Hypothalamus (tissue), 51 donors: ENCODE measurements at places on chromosomes 6 and 20.

- no peak for DNase-seq
These were observed 36.7 kb downstream of the EBF4 start for GRCh38 chr20:2729251-2729713.

- DNase-seq = no peak
These were observed 7.0 kb upstream of the RWDD1 start for GRCh38 chr6:116564311-116564710.

DNA sequence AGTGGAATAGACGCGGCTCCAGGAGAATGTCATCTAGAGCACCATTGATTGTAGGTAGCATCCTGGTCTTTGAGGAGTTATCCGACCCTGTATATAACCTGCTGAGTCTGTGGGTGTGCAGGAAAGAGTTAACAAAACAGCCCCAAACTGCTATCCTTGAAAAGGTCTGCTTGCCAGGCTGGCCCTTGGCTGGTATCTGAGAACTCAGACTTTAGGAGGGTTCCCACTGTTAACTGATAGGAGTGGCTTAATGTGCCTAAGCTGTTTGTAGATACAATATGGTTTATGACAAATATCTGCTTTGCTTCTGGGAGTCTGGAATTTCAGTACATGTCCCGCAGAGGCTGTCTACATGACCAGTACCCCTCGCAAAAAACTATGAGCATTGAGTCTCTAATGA is 27.6 kb upstream of the MCUR1 start:
- no peak for DNase-seq

- no peak for DNase-seq
These were observed 180.4 kb upstream of the FOXQ1 start for GRCh38 chr6:1131285-1132079.

GRCh38 chr6:14232889-14233288 is 115.3 kb downstream of the CD83 start:
- no peak for DNase-seq

DNA sequence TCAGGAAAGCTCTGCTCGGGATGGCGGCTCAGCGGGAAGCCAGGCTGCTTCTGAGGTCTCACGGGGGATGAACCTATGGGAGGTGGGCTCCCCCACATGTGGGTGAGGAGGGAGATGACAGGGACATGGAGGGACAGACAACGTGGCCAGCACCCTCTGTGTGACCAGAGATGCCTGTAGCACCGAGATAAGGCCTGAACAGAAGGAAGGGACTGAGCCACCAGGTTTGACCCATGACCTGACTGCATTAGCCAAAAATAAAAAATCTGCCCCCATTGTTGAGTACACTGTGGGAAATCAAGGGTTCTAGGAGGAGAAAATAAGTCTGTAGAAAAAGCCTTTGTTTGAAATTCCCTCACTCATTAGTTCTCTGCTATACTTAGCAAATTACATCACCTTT is 105.7 kb downstream of the RNASET2 start:
- DNase-seq = no peak

- no peak for DNase-seq
These were observed 113.6 kb upstream of the SLC22A16 start for GRCh38 chr6:110589865-110590513.

DNA sequence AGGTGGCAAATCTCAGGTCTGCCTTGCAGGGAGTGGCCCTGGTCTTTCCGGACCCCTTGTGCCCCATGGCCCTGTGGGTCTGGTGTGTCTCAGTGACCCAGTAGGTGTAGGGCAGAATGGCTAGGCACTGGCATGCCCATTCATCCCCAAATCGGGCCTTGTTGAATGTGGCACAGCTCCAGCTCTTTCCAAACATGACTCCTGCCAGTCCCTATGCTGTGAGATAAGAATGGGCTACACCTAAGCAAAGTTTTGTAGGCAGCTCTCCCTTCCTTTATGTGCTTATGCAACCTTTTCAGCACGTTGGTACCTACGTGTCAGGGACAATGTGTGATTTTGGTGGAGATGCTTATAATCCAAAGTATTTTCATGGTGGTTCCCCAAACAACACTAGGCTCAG is 33.9 kb downstream of the FOXO3 start:
- DNase-seq = no peak

GRCh38 chr20:8132484-8133309 is 631 bp downstream of the PLCB1 start:
- peak; percentile 23 for DNase-seq

DNA sequence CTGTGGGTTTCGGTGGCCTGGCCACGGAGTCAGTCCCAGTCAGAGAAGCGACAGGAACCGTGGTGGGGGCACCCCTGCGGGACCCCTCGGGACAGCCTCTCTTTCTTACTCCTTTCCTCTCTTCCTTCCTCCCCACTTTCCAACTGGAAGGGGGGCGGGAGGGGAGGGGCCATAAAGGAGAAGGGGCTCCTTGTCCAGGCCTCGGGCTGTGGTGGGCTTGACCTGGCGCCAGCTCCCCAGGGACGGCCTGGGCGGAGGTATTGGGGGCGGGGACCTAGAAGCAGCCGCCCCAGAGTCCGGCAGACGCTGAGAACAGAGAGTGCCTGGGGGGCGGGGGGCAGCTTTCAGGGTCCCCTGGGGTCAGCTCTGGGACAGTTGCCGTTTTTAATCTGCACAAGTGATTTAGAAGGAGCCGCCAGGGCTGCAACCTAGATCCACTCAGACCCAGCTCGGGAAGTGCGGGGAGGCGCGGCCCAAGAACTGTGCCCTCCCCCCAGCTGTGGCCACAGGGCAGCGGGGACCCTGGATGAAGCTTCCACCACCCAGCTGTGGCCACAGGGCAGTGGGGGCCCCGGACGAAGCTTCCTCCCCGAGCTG is 6.4 kb upstream of the ABHD16B start:
- DNase-seq = no peak

GRCh38 chr20:25389401-25389857 is 1.2 kb downstream of the ABHD12 start:
- peak; percentile 43 for DNase-seq

DNA sequence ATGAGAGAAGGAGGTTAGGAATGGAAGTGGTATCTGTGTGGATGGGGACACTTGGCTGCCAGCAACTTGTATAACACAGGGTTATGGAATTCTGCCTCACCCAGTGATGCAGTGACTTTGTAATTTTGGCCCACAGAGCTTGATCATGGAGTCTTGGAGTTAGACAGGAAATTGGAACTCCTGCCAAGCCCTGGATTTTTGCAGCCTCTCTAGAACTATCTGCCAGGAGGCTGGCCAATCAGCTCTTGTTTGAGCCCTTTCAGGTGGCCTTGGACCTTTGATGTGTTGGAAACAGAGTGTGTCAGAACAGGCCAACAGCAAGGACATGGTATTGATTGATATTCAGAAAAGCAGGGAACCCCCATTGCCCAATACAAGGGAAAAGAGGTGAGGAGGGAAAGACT is 157.7 kb upstream of the GGTLC1 start:
- DNase-seq = no peak

DNA sequence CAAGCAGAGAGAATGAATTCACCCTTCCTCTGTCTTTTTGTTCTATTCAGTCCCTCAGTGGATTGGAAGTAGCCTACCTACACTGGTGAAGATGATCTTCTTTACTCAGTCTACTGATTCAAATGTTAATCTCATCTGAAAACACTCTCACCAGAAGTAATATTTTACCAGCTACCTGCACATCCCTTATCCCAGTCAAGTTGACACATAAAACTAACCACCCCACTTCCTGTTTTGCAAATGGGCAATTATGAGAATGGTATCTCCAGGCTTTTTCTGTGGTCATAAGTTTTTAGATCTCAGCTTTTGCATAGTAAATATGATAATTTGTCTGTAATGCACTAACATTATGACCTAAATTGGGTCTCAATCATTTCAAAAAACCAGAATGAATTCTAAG is 228.8 kb upstream of the ECI2 start:
- no peak for DNase-seq

GRCh38 chr6:151862461-151862860 is 55.0 kb downstream of the ESR1 start:
- no peak for DNase-seq

DNA sequence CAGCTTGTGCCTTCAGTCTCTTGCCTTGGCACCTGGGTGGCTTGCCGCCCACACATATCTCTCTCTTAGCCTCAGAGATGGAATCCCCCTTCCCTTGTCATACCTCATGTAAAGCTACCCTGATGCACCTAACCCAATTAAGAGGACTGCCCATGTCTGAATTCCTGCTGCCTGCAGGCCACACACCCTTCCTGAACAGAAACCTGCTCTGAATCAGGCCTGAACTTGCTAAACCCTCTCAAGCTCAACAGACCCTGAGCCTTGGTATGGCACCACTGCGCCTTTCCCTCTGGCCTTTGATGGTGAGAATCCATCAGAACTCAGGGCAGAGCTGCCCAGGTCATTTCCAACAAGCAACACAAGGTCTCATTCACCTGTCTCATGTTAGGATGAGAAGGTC is 5.2 kb downstream of the RAET1G start:
- no peak for DNase-seq

GRCh38 chr20:64216036-64216435 is 39.5 kb upstream of the PCMTD2 start:
- no peak for DNase-seq

GRCh38 chr6:157808405-157808950 is 14.6 kb upstream of the SNX9 start:
- DNase-seq = no peak

DNA sequence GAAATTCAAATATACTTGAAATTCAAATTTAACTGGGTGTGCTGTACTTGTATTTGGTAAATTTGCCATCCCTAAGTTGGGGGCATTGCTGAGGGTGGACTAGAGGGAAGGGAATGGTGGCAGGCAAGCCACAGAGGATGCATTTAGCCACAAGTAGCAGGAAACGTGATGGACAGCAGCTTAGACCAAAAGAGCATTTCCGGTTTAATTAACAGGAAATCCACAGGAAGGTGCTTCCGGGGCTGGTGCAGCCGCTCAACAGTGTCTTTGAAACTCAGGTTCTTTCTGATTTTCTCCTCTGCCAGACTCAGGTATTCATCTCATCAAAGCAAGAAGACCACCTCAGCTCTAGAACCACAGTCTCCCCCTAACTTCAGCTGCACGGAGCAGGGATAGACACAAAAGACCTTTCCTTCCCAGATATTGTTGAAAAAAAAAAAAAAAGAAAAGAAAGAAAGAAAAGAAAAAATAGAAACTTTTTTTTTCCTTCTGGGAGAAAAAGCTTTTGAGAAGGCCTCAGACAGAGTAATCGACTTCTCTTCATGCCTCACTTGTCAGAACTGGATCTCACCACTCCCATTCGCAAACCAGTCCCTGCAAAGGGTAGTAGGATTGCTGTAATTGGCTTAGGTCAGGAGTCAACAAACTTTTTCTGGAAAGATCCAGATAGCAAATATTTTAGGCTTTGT is 8.0 kb upstream of the BCAS1 start:
- DNase-seq = no peak

DNA sequence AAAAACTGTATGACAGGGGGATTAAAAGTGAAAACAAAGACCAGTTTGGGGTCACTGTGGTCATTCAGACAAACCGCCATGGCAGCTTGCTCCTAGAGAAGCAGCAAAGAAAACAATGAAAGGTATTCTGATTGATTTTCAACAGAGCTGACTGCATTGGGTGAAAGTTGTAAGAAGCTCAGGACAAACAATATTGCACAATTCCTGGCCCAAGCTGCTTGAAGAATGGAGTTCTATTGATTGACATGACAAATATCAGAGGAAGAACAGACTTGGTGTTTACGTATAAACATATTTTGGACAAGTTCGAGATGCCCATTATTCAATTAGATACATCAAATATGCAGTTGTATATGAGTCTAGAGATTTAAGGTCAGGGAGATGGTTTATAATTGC is 62.0 kb downstream of the TRIM38 start:
- no peak for DNase-seq

DNA sequence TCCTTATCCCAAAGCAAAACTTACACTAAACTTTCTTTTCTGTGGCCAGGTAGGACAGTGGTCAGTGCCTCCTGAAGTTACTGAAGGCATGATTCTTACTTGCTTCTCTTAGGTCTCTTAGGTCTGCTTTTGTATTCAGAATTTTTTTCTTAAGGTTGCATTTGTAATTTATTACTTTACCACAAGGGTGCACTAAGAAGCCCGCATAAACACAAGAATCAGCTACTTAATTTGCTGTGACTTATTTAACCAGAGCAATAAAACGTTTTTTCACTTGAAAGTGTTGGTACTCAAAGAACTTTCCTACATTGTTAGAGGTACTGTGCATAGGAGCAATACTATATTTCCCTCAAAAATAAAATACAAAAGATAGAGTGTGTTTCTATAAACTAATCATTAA is 75.4 kb upstream of the LAMA2 start:
- DNase-seq = no peak

GRCh38 chr6:57017841-57018240 is 28.7 kb upstream of the KIAA1586 start:
- DNase-seq = no peak

- DNase-seq = no peak
These were observed 3.2 kb downstream of the SLC2A12 start for GRCh38 chr6:134049176-134049575.

DNA sequence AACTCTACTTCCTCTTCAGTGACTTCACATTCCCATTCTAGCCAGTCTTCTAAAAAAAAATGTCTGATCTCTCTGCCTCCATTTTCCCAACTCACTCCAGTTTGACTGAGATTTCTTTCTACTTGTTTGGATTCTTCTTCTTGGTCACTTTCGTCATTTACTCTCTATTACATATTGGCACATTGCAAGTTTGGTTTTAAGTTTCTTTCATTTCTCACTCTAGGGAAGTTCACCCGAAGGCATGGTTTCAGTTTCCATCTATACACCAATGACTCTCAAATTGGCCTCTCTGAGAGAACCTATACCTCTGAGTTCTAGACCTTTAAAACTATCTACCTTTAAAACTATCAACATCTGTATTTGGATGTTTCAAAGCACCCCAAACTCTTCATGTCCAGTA is 51.3 kb downstream of the CD109 start:
- DNase-seq = no peak
